Transverse colon (tissue), 4 donors: ENCODE measurements at places on chromosomes 6 and 20. TPM values are rescaled to one million over a fixed set of nuclear protein-coding genes. Genes with fewer than 3 reads are reported as not detected.

Gene MCCD1
- total RNA-seq = not detected

Gene UTRN
- total RNA-seq = 134 TPM

Gene PARD6B
- 18.0 TPM for total RNA-seq

GRCh38 chr6:138959521-138959920 lies 28.5 kb downstream of the REPS1 start:
- no peaks in the 10 kb centered on the region for H3K36me3 ChIP-seq
- no peaks in the 10 kb centered on the region for H3K27me3 ChIP-seq
- peaks cover 17% of the 10 kb centered on the region for H3K4me1 ChIP-seq
- no peak overlapping the region for H3K4me3 ChIP-seq

GRCh38 chr6:82588859-82589412 lies 225.3 kb downstream of the TPBG start:
- H3K4me1 ChIP-seq = no peaks in the 10 kb centered on the region
- H3K4me3 ChIP-seq = no peak overlapping the region
- no peaks in the 10 kb centered on the region for H3K27me3 ChIP-seq
- no peak overlapping the region for H3K27ac ChIP-seq
- no peak for DNase-seq
- no peaks in the 10 kb centered on the region for H3K36me3 ChIP-seq

GRCh38 chr6:112281821-112282615 lies 27.7 kb upstream of the LAMA4 start:
- H3K4me3 ChIP-seq = no peak overlapping the region
- H3K27ac ChIP-seq = peak overlapping the region; percentile 44
- peak; percentile 32 for DNase-seq
- H3K27me3 ChIP-seq = no peaks in the 10 kb centered on the region
- peaks cover 14% of the 10 kb centered on the region for H3K4me1 ChIP-seq
